ENCODE measurements at places on chromosomes 2 and 18. TPM values are rescaled to one million over a fixed set of nuclear protein-coding genes. Genes with fewer than 3 reads are reported as not detected.

The AMER3 gene
- 11.0 TPM for polyA plus RNA-seq

GRCh38 chr2:120794716-120795115 is 59.0 kb downstream of the GLI2 start:
- no peak for DNase-seq
- no peaks in the 10 kb centered on the region for H3K27me3 ChIP-seq
- peaks cover 6% of the 10 kb centered on the region for H3K36me3 ChIP-seq
- H3K4me3 ChIP-seq: no peak overlapping the region
- H3K4me1 ChIP-seq: peaks cover 58% of the 10 kb centered on the region

GRCh38 chr2:128543036-128543435 is 224.4 kb upstream of the HS6ST1 start:
- no peak overlapping the region for H3K27ac ChIP-seq
- no peak overlapping the region for H3K4me3 ChIP-seq
- no peak for DNase-seq
- no peaks in the 10 kb centered on the region for H3K4me1 ChIP-seq

The ASXL2 gene
- polyA plus RNA-seq: 7.0 TPM

DNA sequence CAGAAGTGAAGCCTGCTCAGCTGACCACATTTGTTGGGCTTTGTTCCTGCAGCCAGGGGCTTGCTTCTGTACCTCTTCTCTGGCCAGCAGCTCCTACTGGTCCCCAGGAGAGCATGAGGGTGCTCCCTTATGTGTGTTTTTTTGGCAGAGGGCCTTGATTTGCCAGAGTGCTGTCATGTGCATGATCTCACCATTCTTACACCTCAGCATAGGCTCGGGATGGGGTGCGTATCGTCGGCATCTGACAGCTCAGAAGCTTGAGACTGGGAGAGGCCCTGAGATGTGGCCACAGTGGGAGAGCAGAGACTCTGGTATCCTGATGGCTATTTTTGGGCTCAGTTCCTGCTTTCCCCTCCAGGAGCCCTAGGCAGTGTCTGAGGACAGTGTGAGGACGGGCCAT is 71.2 kb downstream of the CELF4 start:
- no peak overlapping the region for H3K27ac ChIP-seq
- peaks cover 2% of the 10 kb centered on the region for H3K36me3 ChIP-seq
- H3K27me3 ChIP-seq: no peaks in the 10 kb centered on the region
- H3K4me1 ChIP-seq: peaks cover 12% of the 10 kb centered on the region

The RALBP1 gene
- 33.9 TPM for polyA plus RNA-seq

The SLC16A14 gene
- polyA plus RNA-seq: 35.8 TPM

DNA sequence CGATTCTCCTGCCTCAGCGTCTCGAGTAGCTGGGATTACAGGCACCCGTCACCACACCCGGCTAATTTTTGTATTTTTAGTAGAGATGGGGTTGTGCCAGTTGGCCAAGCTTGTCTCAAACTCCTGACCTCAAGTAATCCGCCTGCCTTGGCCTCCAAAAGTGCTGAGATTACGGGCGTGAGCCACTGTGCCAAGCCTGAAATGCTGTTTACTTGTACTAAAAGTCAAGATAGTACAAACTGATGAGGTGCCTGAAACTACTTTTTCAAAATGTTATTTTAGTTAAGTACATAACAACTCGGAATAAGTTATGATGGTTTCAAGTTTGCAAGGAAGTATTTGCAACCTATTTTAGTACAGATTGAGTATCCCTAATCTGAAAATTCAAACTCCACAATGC is 85.7 kb downstream of the CEP192 start:
- DNase-seq: no peak
- no peak overlapping the region for H3K27ac ChIP-seq
- peaks cover 7% of the 10 kb centered on the region for H3K36me3 ChIP-seq
- no peaks in the 10 kb centered on the region for H3K27me3 ChIP-seq

DNA sequence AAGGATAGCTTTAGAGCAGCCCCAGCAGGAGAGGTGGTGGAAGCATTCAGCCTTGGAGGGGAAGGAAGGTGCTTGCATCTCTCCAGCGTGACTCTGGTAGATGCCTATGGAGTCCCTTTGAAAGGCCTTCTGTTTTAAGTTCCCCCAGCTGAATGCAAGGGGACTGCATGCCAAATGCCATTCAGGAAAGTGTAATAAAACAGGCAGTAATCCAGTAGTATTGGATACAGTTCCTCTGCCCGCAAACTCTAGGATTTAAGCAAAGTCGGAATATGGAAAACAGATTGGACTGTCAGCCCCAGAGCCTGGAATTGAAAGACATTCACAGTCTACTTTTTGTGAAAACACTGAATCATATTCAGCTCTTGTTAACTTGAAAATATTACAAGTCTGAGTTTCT is 125.2 kb upstream of the GAREM1 start:
- no peak overlapping the region for H3K27ac ChIP-seq
- H3K4me3 ChIP-seq: no peak overlapping the region
- DNase-seq: no peak
- H3K4me1 ChIP-seq: no peaks in the 10 kb centered on the region
- H3K36me3 ChIP-seq: no peaks in the 10 kb centered on the region
- H3K27me3 ChIP-seq: no peaks in the 10 kb centered on the region

- no peak overlapping the region for H3K27ac ChIP-seq
- no peak for DNase-seq
- no peaks in the 10 kb centered on the region for H3K27me3 ChIP-seq
- no peak overlapping the region for H3K4me3 ChIP-seq
Observed at GRCh38 chr2:1713142-1713838, 31.0 kb downstream of the PXDN start.

DNA sequence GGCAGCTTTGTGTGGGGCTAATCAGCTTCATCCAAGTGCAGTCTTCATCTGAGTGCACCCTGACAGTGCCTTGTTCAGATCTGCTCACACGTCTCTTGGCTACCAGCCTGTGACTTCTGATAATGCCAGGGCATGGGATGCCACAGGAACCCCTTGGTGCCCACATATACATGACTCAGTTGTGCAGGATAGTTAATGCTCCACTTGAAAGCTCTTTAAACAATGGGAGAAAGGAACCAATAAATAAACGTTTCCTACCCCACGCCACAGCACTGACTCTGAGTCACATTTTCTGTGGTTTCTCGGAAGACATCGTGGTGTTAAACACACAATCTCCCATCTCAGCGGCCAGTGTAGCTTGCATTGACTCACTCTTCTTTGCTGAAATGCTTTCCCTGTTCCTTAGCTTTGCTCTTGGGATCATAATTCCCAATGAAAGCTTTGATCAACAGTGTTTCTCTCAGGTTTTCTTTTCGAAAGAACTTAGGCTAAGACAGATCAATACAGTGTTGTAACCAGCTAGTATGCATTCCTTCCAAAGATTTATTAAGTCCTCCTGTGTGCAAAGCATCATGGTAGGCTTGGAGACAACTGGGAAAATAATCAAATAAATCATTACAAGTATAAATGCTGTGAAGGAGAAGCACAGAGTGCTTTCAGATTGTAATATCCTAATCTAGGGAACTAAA is 142.0 kb downstream of the COPS8 start:
- H3K27ac ChIP-seq: no peak overlapping the region
- no peaks in the 10 kb centered on the region for H3K36me3 ChIP-seq
- H3K27me3 ChIP-seq: no peaks in the 10 kb centered on the region
- no peak overlapping the region for H3K4me3 ChIP-seq
- no peak for DNase-seq

The LINC00305 gene
- not detected for polyA plus RNA-seq

The CELF4 gene
- polyA plus RNA-seq: 134 TPM

The SLC38A11 gene
- polyA plus RNA-seq: 2.2 TPM

- DNase-seq: no peak
- H3K4me3 ChIP-seq: no peak overlapping the region
- H3K27me3 ChIP-seq: no peaks in the 10 kb centered on the region
Observed at GRCh38 chr2:65877331-65878010, 445.1 kb upstream of the SPRED2 start.

The MAB21L4 gene
- polyA plus RNA-seq: not detected

The SIX2 gene
- 0.16 TPM for polyA plus RNA-seq

DNA sequence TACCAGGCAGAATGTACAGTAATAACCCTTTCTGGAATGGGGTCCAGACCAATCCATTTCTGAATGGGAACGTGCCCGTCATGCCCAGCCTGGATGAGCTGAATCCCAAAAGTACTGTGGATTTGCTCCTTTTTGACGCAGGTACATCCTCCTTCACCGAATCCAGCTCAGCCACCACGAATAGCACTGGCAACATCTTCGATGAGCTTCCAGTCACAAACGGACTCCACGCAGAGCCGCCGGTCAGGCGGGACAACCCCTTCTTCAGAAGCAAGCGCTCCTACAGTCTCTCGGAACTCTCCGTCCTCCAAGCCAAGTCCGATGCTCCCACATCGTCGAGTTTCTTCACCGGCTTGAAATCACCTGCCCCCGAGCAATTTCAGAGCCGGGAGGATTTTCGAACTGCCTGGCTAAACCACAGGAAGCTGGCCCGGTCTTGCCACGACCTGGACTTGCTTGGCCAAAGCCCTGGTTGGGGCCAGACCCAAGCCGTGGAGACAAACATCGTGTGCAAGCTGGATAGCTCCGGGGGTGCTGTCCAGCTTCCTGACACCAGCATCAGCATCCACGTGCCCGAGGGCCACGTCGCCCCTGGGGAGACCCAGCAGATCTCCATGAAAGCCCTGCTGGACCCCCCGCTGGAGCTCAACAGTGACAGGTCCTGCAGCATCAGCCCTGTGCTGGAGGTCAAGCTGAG is 89.6 kb downstream of the SH3BP4 start:
- DNase-seq: no peak
- H3K27me3 ChIP-seq: no peaks in the 10 kb centered on the region
- no peak overlapping the region for H3K27ac ChIP-seq
- H3K4me3 ChIP-seq: no peak overlapping the region

The TUBB8B gene
- 0.65 TPM for polyA plus RNA-seq

GRCh38 chr2:158489366-158490112 is 32.8 kb downstream of the PKP4 start:
- DNase-seq: peak; percentile 28
- no peaks in the 10 kb centered on the region for H3K27me3 ChIP-seq

The ANKRD62 gene
- 0.08 TPM for polyA plus RNA-seq

- DNase-seq: no peak
- H3K27me3 ChIP-seq: no peaks in the 10 kb centered on the region
- H3K4me1 ChIP-seq: peaks cover 86% of the 10 kb centered on the region
- H3K4me3 ChIP-seq: no peak overlapping the region
- H3K36me3 ChIP-seq: no peaks in the 10 kb centered on the region
Observed at GRCh38 chr2:130824492-130825061, 12.1 kb upstream of the ARHGEF4 start.

DNA sequence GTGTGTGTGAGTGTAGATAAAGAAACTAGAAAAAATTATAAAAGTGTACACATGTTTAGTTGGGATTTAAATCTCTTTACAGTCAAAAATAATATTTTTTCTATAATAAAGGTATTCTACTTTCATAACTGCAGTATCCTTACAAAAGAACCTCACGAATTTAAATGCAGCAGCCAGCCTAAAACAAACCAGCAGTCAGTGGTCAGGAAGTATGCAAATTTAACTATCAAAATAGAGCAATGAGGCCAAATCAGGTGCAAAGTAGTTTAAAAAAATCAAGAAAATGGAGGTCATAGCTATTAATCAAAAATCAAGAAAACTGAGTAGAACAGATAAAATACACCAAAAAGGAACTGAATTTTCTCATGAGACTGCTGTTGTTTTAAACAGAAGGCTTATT is 407.1 kb downstream of the CDH19 start:
- H3K36me3 ChIP-seq: no peaks in the 10 kb centered on the region
- DNase-seq: no peak
- H3K27me3 ChIP-seq: no peaks in the 10 kb centered on the region
- H3K4me1 ChIP-seq: no peaks in the 10 kb centered on the region
- H3K4me3 ChIP-seq: no peak overlapping the region

The SYT4 gene
- 93.4 TPM for polyA plus RNA-seq

The MYO5B gene
- polyA plus RNA-seq: 2.6 TPM

GRCh38 chr2:106163948-106164545 is 30.1 kb downstream of the UXS1 start:
- no peak overlapping the region for H3K4me3 ChIP-seq
- H3K36me3 ChIP-seq: peaks cover 14% of the 10 kb centered on the region
- no peaks in the 10 kb centered on the region for H3K27me3 ChIP-seq
- DNase-seq: no peak
- H3K4me1 ChIP-seq: peaks cover 14% of the 10 kb centered on the region
- no peak overlapping the region for H3K27ac ChIP-seq

DNA sequence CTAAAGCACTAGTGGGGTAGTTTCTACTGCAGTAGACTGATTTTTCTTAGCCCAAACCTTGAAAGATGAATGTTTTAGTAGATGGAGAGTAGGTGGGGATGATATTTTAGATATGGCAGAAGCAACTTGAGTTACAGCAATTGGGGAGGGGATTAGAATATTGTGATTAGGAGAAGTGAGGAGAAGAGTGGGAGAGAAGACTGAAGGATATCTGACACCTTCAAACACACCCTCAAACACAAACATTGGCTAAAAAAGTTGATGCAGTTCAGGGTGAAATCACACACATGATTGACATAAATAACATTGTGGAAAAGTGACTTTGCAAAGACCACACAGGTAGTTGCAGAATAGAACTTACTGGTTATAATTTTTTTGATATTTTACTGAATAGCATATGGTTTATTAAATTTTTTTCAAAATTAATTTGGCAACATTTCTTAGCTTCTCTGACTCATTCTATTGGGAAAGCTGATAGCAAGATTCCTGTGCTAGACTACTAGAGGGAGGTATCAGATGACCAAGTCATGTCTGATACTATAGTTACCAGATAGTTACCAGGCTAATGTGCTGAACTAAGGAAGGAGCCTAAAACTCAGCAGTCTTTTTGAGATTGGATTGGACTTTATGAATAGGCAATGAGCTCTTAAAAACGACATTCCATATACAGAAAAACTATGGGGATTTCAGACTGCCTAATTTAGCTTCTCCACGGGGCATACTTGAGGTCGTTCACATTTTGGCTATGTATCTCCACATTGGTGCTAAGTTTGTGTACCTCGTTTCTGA is 73.0 kb downstream of the ACTR3 start:
- no peaks in the 10 kb centered on the region for H3K4me1 ChIP-seq
- no peak for DNase-seq

- no peak for DNase-seq
- H3K27me3 ChIP-seq: no peaks in the 10 kb centered on the region
- no peak overlapping the region for H3K4me3 ChIP-seq
Observed at GRCh38 chr2:143148011-143148410, 18.8 kb downstream of the ARHGAP15 start.

The SERPINB7 gene
- not detected for polyA plus RNA-seq
